ENCODE measurements at places on chromosomes 7 and 10.

DNA sequence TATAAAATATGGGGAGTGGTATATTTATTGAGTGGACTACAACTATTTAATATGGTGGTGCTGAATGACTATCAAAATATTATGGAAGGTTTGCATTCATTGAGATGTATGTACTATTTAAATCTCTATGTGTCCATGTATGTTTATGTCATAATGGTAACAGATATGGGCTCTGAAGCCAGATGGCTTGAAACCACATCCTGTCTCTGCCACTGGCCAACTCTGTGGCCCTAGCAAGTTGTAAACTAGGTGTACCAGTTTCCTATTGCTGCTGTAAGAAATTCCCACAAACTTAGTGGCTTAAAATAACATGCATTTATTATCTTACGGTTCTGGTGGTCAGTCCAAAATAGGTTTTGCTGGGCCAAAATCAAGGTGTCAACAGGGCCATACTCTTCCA, 198.1 kb upstream of the NFE2L3 start:
- no peak for DNase-seq

DNA sequence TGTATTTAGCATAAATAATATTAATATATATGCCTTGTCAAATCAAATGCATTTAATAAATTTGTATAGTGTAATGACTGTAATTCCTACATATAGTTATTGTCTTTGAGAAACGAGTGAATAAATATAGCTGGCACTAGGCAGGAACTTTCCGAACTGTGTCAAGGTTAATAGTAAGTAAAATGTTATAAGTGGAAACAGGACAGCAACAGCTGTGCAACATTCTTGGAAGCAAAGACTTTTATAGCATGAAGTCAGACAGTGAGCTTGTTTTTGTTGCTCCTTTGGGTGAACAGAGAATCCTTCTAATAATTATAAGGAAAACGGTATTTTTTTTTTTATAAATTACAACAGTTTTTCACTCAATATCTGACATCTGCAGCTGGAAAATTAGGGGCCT, 14.0 kb upstream of the EXOC6 start:
- no peak for DNase-seq

DNA sequence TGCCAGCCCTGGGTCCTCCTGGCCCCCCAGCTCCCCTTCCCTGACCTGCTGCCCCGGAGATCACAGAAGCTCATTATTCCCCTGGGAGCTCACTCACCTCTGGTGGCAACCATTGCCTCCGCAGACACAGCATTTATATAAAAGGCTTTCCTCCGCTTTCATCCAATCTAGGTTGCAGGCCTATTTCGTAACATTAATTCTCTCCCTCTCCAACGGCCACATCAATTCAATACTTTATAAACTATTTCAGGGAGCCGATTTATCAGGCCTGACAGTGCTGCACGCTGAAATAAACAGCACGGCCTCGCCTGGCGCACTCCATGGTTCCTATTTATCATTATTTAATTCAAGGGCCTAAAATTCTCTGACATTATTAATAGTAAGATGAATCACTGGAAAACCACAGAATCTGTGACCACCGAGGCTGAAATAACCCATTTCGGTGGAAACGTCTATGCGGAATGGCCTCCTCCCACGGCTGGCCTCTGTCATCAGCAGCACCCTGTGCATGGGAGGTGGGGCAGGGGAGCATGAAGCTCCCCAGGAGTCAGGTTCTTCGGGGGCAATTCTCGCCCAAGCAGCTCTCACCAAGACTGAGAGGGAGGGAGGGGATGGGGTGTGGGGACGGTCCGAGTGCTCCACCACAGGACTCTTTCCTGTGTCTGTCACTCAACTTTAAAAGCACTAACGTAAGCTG, 249.3 kb upstream of the PFKP start:
- DNase-seq, result no peak

DNA sequence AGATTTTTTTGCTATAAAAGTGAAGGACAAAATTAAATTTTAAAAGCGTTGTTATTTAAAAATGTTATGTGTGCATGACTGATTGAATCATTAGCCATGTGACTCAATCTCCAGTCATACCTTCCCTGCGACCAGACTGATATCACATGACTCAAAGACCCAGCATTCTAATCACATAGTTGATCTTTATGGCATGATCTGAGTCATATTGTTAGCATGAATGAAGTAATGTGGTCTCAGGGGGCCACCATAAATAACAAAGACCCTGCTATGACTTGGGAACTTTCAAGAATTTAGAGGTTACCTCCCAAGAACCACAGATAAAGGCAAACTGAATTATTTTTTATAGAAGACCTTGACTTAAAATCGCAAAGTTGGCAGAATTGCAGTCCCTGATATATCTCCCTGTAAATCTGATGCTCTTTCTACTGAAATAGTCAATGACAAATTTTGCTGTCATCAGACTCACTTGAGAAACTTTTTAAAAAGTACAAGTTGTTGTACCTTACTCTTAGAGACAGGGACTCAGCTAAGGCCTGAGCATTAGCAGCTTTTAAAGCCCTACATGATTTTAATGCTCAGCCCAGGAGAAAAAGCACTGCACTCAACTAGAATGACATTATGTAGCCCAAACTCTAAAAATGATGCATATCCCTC, 717.3 kb downstream of the XPNPEP1 start:
- no peak for DNase-seq

- DNase-seq, result no peak
Observed at GRCh38 chr7:41698726-41699125, 4.2 kb downstream of the INHBA start.

DNA sequence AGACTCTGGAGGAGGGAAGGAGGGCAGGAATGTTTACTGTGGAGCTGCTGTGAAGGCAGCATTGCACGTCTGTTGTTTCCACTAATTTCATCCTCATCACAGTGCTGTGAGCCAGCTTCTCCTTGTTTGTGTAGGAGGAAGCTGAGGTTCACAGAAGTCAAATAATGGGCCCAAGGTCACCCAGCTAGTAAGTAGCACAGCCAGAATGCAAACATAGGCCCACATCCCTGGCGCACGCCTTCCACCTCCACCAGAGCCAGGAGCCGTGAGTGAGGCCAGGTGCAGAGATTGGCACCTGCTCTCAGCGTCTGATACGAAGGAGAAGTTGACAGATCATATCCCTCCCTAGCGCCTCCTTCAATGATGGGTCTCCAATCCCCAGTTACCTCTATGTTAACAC, 93.6 kb downstream of the HTR5A start:
- DNase-seq, result no peak

GRCh38 chr10:106011250-106011649, 1153.3 kb downstream of the SORCS1 start:
- no peak for DNase-seq

- DNase-seq, result no peak
Observed at GRCh38 chr10:127798111-127798510, 61.1 kb downstream of the FOXI2 start.
